ENCODE measurements at places on chromosomes 1 and 21.

DNA sequence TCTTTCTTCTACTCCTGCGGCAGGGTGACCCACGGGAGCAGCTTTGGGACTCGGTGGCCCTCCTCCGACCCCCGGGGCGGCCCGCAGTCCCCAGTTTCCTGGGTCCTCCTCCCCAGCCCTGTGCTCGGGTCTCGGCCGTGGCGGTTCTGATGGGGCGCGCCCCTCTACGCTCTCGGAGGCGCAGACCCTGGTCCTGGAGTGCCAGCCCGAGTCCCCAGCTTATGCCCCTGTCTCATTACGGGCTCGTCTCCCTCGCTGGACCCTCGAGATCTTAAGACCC lies 430 bp downstream of the BTG2 start:
- DNase-seq = no peak

GRCh38 chr1:85048296-85049064 lies at the start of gene MCOLN3:
Gene MCOLN3, minus strand, starts transcription at chr1:85048500. Its CDS starts 3,140 bp downstream, at chr1:85045360.
- peak; percentile 48 for DNase-seq

DNA sequence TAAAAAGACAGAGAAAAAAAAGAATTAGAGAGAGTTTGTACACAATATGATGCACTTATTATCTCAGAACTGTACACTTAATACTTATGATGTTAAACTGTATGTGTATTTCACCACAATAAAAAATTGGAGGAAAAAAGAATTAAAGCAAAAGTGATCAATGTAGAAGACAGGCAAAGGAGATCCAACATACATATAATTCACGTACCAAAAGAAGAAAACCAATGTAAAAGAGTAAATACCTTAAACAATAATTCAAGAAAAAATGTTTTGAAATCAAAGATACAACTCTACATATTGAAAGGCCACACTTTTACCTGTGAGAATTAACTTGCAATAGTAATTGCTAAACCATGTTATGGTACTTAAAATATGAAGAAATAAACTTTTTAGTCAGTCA lies 9.8 kb upstream of the PGLYRP3 start:
- no peak for DNase-seq

GRCh38 chr1:29310616-29311180 lies 74.4 kb downstream of the PTPRU start:
- no peak for DNase-seq

DNA sequence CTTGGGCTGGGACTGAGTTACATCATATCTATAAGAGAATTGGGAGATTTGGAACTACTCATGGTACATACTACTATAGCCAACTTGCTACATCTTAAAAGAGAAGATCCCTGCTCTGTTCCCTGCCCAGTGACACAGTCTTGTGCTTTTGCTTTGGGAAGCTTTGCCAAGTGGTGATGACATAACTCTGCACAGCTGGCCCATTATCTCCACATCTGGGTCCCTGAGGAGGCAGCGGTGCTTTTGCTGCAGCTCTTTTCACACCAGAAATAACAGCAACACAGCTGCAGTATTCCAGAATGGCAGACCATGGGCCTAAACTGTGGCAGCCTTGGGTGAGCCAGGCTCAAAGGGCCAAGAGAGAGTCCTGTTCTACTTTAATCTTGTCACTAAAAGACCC lies 296.0 kb downstream of the HHAT start:
- no peak for DNase-seq

GRCh38 chr1:241714321-241715218 lies 62.5 kb downstream of the WDR64 start:
- no peak for DNase-seq

DNA sequence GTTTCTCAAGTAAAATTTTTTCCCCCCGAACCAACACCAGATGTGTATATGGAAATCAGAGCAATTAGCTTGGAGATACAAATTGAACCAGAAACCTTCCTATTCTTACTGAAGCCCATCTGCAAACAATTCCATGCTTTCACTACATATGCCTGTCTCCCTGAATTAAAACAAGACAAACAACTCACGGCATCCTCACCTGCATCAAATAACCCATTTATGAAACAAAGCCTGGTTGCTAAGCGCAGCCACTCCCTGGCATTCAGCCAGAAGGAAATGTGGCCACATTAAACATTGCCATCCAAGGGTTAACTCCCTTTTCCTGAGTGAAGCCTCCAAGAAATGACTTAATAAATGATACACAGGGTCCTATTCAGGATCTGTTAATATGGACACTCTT lies 55.3 kb downstream of the APP start:
- no peak for DNase-seq

DNA sequence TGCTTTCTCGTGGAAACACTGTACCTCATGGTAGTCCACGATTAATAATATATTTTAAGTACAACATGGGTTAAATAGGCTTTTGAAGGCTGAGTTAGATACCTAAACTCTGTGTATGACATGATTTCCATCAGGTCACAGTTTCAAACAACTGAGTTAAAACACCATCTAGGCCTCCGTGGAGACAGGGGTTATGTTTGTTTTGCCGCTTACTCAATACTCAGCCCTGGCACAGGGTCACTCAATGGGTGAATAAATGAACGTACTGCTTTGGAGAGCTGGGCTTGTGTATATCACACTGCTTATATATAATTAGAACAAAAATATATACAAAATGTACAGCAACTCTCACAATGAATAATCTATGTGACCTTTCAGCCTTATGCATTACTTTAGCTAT lies 72.5 kb downstream of the PLPPR5 start:
- no peak for DNase-seq

DNA sequence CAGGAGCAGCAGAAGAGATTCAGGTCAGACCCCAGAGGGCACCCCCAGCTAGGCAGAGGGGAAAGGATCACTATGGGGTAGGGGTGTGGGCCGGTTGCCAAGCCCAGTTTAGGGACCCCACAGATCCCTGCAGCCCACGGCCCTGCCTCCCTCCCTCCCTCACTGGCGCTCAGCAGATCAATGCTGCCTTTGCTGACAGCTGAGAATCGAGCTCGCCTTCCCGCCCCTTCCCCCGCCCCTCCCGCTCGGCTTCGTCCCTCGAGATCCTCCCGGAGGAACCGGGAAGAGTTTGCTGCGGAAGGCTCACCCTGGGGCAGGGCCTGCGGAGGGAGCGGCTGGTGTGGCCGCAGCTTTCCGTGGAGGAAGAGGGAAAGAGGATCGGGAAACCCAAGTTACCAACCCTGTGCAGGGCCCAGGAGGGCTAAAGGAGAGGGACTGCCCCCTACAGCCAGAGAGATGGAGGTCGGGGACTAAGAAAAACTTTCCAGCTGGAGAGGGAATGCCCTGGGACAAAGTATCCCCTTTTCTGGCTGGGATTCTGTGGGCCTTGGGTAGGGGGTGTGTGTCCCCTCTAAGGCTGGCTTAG lies 1.1 kb upstream of the KCNQ4 start:
- DNase-seq = no peak

DNA sequence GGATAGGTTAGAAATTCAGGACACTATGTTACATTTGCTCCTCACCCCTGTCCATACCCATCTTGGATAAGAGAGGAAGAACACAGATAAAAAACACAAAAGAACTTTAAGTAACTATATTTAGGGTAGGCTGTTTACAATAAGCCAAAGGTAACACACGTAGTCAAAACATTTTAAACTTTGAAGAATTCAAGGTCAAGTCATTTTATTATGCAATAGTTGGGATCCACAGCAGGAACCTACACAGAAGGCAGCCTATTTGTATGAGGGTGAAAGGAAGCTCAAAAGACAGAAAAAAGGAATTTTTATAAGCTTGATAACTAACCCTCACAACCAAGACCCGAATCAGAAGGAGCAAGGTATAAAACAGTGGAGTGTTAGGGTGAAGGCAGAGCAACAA lies 89.6 kb downstream of the ZSWIM5 start:
- no peak for DNase-seq

- DNase-seq = no peak
These were observed 4.8 kb downstream of the PPT1 start for GRCh38 chr1:40092241-40092640.

- peak; percentile 16 for DNase-seq
These were observed 3.7 kb upstream of the CCN1 start for GRCh38 chr1:85576642-85577418.

- no peak for DNase-seq
These were observed 32.1 kb upstream of the PLPPR4 start for GRCh38 chr1:99232172-99232571.

DNA sequence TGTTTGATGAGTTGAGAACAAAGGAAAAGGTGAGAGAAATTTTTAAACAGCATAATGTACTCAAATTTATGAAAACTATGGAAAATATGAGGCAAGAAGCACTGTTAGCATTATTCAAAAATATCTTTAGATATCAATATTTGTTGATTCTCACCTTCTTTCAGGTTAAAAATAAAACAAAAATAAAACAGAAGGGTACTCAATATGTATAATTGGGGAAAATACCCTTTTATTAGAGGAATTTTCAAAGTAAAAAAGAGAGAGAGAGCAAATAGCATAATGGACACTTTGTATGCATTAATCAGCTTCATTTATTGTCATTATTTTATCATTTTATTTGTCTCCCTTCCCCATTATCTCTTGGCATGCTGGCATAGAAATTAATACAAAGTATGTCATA lies 27.5 kb downstream of the MAP3K21 start:
- no peak for DNase-seq

DNA sequence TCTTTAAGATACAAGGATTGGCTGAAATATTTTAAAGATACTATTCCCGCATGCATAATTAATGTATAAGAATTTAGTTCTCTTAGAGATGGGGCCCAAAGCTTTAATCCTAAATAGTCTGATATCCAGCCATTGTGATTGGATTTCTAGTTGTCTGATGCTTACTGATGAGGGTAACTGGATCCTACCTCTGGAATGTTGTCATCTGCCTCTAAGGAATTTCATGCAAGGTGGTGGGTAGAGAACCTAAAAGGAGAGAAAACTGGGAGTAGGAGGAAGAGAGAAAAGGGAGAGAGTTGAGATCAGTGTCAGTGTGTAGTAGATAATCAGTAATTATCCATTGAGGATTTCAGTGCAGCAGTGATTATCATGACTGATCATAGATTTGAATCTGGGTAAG lies 295.5 kb downstream of the KCNT2 start:
- no peak for DNase-seq

DNA sequence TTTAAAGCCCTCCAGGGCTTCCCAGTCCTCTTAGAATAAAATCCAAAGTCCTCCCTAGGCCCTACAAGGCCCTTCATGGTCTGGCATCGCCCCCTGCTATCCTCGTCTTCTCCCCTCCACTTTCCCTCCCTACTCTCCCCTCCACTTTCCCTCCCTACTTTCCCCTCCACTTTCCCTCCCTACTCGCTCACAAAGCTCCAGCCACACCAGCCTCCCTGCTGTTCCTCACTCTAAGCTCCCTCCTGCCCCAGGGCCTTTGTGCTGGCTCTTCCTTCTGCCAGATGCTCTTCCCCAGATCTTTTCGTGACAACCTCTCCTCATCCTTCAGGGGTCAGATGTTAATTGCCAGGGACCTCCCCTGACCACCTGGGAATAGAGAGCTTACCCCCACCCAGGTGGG lies 12.8 kb downstream of the ARHGEF19 start:
- DNase-seq = no peak

DNA sequence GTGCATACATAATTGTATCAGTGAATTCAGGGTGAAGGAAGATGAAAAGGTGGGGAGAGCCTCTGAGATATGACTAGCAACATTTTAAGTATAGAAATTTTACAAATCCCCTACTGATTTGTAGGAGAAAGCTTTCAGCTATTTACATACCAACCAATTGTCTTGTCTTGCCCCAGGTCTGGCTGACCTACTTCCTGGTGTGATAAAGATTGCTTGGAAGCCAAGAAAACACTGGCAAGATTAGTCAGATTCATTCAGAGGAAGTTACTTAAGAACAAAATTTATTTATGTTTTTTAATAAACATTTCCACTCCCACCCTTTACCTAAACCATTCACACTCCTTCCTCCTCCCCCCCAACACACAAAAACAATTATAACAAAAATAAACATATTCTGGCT lies 17.5 kb downstream of the PTGS2 start:
- DNase-seq = no peak

- no peak for DNase-seq
These were observed 44.5 kb upstream of the PRRX1 start for GRCh38 chr1:170619241-170620028.

DNA sequence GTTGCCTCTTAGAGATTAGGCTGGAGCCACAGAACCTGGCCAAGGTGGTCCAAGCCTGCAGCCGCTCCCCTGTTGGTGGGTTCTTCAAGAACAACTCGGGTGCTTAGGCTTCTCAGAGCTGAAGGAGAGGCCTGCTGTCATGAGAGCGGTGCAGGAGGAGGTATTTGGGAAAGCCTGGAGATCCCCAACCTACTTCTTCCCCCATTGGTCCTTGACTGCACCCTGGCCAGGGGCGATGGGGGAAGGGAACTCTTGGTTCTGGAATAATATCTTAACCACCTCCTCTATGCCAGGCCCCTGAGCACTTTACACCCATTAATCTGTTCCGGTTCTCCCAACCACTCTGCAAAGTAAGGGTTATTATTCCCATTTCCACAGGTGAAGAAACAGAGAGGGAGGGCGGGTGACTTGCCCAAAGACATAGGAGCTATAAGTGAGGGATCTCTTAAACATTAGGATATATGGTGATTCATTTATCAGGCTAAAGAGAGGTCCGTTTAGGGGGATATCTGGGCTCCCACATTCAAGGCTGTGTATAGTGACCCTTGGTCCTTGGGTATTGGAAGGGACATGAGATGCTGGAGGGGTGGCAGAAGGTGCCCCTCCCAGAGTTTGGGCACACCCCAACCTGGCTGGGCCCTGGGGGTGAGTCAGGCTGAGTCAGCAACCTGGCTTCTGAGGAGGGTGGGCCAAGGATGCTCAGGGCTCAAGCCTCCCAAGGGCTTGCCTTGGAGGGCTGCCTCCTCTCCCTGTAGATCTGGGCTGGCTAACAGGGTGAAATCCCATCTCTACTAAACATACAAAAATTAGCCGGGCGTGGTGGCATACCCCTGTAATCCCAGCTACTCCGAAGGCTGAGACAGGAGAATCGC lies 5.2 kb downstream of the TRNP1 start:
- no peak for DNase-seq

GRCh38 chr1:25770541-25771220 lies 29.3 kb upstream of the SELENON start:
- DNase-seq = no peak

GRCh38 chr1:233172201-233172600 lies 123.3 kb downstream of the PCNX2 start:
- DNase-seq = peak; percentile 57

All from inflammatory macrophage treated with lipopolysaccharide for 1 hour (primary cell).